ENCODE measurements at places on chromosomes 12 and 14.

GRCh38 chr14:101035466-101036225, 132.1 kb upstream of the RTL1 start:
- no peak for DNase-seq

DNA sequence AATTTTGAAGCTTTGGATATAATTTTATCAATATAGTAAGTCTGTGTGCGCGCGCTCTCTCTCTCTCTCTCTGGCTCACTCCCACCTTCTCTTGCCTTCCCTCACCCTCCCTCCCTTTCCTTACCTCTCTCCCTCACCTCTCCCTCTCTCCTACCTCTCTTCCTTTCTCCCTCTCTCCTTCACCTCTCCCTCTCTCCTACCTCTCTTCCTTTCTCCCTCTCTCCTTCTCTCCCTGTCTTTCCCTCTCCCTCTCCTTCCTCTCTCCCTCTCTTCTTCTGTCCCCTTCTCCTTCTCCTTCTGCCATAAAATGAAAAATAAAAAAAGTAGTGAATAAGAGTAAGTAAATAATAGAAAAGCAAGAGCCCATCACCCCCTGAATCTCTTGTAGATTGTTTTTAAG, 9.0 kb upstream of the NUDT4 start:
- DNase-seq = no peak

GRCh38 chr14:94771158-94771905, 1.4 kb upstream of the GSC start:
- DNase-seq = no peak

GRCh38 chr12:69331519-69331908, 16.7 kb upstream of the LYZ start:
- DNase-seq = no peak

GRCh38 chr12:131776237-131776889, 51.8 kb upstream of the MMP17 start:
- no peak for DNase-seq

DNA sequence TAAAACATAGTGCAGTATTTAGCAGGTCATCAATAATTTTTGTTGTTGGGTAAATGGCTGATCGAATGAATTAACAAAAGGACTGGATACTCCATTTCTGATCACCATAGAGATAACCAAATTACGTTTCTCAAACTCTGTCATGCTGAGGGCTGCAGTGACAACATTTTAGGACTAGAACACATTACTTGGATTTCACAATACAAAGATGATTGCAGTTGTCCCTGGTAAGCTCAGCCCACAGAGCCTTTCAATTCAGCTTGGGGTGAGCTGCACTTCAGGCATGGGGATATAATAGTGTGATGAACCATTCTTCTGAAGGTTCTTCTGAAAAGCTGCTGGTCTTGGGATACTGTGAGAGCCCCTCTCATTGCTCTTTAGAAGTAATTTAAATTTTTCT, 74.3 kb downstream of the FAR2 start:
- DNase-seq = no peak

- no peak for DNase-seq
Observed at GRCh38 chr12:112904571-112904970, 2.2 kb upstream of the OAS1 start.

DNA sequence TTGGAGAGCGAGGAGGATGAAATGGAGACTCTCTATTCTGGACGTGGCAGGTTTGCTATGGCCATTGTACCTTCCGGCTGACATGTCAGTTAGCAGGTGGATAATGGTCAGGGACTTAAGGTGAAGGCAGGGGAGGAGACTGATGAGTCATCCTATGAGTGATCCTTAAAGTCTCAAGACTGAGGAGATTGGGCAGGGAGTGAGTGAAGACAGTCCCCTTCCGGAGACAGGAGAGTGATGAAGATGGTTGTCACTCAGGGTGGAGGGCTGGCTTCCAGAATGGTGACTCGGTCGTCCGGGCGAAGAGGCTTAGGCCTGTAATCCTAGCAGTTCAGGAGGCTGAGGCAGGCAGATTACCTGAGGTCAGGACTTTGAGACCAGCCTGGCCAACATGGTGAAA, 49.8 kb upstream of the CCDC63 start:
- no peak for DNase-seq

DNA sequence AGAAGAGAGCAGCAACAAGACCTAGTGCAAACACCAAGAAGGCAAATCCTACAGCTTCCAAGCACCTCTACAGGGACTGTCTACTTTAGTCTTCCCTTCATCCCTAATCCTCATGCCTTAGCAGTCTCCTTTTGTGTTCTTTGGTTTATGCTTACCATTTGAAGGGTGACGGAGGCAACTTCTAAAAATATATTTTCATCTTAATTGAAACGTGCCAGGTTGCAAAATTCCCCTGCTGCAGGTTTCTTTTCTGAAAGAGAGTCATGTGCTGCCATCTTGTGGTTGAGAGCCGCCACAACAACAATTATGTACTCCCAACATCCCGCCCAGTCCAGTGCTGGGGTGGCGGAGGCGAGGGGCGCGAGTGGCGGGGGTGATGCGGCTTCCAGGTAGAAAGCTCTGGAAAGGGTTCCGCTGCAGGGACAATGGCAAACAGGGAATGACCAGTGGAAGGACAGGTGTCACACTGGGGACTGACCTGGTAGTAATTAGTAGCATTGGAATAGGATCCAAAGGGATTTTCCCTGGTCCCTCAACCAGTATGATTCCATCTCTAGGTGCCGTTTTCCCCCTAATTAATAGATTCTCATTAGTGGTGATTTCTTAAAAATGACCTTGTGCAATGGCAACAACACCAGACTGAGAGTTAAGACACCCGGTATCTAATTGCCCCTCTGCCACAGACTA, 80.3 kb upstream of the GNG2 start:
- peak; percentile 54 for DNase-seq

- DNase-seq = no peak
Observed at GRCh38 chr14:81398196-81398891, 1.8 kb downstream of the STON2 start.

GRCh38 chr12:125503128-125503527, 437.9 kb downstream of the AACS start:
- no peak for DNase-seq

GRCh38 chr12:127126260-127126628, 1140.7 kb upstream of the TMEM132C start:
- no peak for DNase-seq

GRCh38 chr12:133026996-133027395, 10.3 kb upstream of the ZNF84 start:
- no peak for DNase-seq

DNA sequence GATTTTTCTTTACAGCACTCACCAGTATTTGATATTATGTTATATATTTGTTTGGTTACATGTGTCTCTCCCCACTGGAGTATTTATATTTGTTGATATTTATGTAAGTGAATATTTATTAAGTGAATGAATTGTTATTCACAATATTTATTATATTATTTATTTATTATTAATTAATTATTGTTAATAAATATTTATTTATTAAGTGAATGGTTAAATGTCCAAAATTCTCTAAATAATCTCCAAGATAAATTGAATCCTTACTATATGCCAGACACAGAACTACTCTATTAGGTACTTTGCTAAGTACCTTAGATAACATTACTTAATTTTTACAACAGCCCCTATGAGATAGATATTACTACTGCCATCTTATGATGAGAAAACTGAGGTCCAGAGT, 10.2 kb upstream of the CRY1 start:
- no peak for DNase-seq

DNA sequence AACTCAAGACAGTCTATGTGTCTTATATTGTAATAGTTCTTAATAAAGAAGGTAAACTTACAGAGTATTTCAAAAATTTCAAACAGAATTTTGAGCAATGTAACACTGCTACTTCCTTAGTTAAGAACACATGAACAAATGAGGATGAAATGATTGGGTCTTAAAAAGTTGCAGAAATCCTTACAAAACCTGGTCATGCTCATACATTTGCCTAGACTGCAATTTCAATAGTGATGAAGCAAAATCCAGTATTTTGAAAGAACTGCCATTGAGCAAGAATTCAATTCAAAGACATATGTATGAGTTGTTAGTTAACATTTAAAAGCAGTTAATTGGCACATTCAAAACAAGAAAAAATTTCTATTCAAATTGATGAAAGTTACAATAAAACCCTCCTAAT, 17.8 kb upstream of the HIF1A start:
- no peak for DNase-seq

DNA sequence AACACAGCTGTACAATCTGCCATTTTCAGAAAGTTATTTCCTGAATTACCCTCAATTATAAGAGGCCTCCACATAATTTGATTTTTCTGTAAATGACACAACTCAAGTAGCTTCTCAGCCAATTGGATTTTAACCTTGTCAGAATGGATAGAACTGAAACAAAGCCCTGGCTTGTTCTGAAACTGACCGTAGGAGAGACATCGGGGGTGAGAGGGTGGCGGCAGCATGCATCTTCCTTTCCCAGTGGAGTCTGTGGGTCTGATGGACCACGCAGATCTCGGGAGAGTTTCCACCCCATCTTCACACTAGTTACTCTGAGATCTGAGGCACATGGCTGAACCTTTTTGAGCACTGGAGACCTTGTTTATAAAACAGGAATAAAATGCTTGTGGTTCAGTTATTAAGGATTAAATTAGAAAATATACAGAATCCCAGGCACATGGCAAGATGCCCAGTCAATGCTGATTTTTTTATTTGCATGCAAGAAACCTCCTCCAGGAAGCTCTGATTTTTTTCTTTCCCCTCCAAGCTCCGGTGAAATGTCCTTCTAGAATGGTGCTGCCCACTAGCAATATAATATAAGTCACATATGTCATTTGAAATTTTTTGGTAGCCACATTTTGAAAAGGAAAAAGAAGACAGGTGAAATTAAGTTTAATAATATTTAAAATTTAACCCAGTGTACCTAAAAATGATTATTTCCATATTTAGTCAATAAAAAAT, 153.9 kb downstream of the CHST11 start:
- DNase-seq = no peak

- DNase-seq = no peak
Observed at GRCh38 chr12:95790033-95790916, at the start of gene NTN4. TSS of gene NTN4 (minus strand) at chr12:95790764. CDS start at chr12:95790309, 455 bp downstream.

GRCh38 chr12:57889500-57889989, 43.0 kb upstream of the CTDSP2 start:
- DNase-seq = no peak

GRCh38 chr12:14714437-14714836, 18.0 kb upstream of the GUCY2C start:
- DNase-seq = peak; percentile 97

DNA sequence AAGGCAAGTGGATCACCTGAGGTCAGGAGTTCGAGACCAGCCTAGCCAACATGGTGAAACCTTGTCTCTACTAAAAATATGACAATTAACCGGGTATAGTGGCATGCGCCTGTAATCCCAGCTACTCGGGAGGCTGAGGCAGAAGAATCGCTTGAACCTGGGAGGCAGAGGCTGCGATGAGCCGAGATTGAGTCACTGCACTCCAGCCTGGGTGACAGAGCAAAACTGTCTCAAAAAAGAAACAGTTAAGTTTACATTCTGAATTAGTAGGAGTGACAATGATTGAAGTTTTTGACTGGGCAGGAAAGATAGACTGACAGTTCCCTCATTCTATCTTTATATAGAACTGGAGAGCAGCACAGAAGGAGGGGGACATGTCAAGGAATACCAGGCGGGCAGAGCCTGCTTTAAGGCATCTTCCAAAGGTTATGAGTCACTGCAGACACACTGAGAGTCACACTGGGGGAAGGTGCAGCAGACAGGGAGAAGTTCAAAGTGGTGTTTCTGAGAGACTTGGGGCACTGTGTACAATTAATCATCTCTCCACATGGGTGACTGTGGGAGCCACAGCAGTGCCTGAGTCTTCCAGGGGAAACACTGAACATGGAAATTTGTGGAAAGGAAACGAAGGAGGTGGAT, 42.8 kb upstream of the RNASE3 start:
- no peak for DNase-seq

GRCh38 chr12:124568431-124569374, 1.3 kb upstream of the NCOR2 start:
- DNase-seq = no peak

- peak; percentile 13 for DNase-seq
Observed at GRCh38 chr12:116236148-116236731, 41.3 kb downstream of the MED13L start.

GRCh38 chr12:71164166-71164565, 6.4 kb upstream of the TSPAN8 start:
- no peak for DNase-seq

GRCh38 chr12:39443081-39443928, at the start of gene KIF21A:
TSS of gene KIF21A (minus strand) at chr12:39443120. CDS start at chr12:39442970, 150 bp downstream.
- peak; percentile 87 for DNase-seq

GRCh38 chr12:6960593-6961277, 9.6 kb downstream of the PTPN6 start:
- DNase-seq = no peak

DNA sequence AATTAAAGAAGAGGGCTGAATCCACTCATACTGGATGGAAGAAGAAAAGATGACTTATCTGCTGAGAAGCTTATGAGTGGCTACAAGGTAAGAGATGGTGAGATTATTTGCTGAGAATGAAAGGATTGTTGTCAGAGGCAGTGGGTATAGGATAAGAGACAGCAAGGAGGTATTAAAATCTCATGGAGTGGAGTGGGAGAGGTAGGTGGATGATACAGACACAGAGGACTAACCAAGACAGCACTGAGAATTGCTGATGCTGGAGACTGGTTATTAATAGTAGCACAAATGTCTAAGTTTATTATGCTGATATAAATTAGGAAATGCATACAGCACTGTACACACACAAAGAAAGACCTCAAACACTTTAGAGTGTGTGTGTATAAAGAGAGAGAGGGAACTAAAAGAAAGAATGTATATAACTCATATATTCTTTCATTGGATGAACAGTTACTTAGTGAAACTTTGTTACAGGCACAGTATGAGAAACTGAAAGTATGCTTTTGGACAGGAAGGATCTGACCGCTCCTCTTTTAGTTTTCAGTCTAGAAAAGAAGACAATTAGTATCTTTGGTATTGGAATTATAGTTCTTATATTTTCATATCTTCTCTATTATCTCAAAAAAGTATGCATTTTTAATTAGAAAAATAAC, 543.1 kb downstream of the LRFN5 start:
- DNase-seq = no peak

GRCh38 chr12:74250891-74251290, 286.7 kb upstream of the ATXN7L3B start:
- no peak for DNase-seq

DNA sequence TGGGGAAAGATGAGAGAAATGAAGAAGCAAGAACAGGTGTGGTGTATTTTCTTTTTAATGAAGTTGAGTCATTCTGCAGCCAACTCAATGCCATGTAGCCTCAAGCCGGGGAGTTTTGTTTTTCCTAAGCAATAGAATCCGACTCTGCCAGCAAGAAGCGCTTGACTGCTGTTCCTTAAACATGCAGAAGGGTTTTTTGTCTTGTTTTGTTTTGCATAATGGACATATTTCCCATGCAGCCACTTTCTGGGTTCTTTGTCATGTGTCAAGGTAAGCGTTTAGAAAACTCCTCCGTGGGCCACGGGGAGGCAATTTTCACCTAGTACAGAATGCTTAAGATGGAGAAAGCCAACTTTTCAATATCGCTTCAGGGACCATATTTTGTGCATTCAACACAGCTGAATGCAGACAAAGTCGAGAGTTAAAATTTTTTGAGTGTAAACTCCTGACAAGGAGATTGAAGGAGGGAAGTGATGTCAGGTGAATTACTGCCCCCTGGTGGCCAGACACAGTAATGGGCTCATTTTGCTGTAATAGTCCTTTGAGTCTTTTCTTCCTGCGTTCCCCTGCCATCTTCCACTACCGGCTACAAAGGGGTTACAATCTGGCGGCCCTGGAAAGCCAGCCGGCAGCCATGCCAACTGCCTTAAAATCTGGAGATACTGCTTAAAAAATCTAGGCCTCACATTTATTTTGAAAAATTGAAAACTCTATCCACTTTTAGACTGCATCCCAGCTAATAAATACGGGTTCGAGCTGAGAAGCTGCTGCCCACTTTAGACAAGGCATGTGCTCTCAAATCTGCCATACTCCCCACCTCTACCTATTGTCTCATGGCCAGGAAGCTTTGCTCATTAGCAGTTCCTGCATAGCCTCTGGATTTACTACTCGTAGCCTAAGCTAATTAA, 3.2 kb upstream of the FICD start:
- DNase-seq = peak; percentile 28

Measured in NCI-H526 treated with DMSO at 0.1 percent for 48 hours (cell line).